CD4-positive, alpha-beta T cell (primary cell): ENCODE measurements at places on chromosomes 2 and 18. TPM values are rescaled to one million over a fixed set of nuclear protein-coding genes. Genes with fewer than 3 reads are reported as not detected.

GRCh38 chr2:9308186-9308955, 101.8 kb downstream of the ASAP2 start:
- no peak for DNase-seq

Gene TXNDC2
- total RNA-seq, result not detected

Gene PDE11A
- not detected for total RNA-seq

- no peak for DNase-seq
Measured at GRCh38 chr2:9824956-9825720, 18.1 kb upstream of the TAF1B start.

Gene D2HGDH
- total RNA-seq, result 27.6 TPM

Gene ZNF236
- 25.7 TPM for total RNA-seq

- no peak for DNase-seq
Measured at GRCh38 chr2:127146820-127147502, 40.0 kb upstream of the BIN1 start.

GRCh38 chr2:29259221-29259620, 144.0 kb downstream of the CLIP4 start:
- DNase-seq, result no peak

Gene TRIM54
- not detected for total RNA-seq

GRCh38 chr18:47492691-47493090, 241.2 kb upstream of the SKOR2 start:
- DNase-seq, result no peak

GRCh38 chr2:33168425-33168824, 221.7 kb downstream of the LTBP1 start:
- DNase-seq, result no peak

Gene TRIM43
- not detected for total RNA-seq

DNA sequence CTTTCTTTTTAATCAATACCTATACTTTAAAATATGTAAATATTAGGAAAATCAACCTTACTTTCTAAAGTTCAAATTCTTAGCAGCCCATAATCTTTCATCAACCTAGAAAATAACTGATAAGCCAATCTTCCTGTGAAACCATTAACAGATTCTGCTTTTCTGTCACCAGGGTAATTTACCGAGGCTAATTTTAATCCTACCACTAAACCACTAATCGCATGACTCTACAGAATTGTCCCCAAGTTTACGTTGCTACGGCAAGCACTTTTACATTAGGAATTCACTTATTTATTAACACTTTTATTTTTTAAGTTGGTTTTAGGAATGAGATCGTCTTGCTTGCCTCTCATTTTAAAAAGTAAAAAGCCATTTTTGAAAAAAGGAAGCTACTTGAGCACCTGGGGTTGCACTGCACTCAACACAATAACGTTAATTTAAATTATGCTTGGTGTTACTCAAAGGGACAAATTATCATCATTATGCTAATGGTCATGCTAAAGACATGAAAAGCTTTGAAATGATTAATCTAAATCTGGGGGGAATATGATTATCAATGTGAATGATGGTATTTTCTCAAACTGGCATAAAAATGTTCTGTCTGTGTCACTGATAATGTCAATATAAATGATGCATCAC, 10.2 kb downstream of the ZNF516 start:
- no peak for DNase-seq

DNA sequence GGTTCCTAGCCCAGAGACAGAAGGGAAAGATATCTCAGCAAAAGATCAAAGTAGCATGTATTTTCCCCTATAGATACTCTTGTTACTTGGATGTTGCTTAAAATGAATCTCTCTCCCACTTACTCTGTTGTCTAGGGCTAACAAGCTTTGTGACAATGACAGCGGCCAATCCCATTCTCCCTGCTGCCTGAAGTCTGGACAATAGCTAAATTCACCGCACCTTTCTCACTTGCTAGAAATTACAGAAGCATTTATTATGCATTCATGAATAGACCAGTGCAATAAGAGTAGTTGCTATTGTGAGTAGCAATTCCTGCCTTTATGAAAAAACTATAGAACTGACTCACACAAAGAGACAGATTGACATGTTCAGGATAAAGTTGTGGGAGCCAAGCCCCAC, 42.2 kb upstream of the ZC3H15 start:
- no peak for DNase-seq

- no peak for DNase-seq
Measured at GRCh38 chr2:23312996-23313606, 71.9 kb upstream of the KLHL29 start.

DNA sequence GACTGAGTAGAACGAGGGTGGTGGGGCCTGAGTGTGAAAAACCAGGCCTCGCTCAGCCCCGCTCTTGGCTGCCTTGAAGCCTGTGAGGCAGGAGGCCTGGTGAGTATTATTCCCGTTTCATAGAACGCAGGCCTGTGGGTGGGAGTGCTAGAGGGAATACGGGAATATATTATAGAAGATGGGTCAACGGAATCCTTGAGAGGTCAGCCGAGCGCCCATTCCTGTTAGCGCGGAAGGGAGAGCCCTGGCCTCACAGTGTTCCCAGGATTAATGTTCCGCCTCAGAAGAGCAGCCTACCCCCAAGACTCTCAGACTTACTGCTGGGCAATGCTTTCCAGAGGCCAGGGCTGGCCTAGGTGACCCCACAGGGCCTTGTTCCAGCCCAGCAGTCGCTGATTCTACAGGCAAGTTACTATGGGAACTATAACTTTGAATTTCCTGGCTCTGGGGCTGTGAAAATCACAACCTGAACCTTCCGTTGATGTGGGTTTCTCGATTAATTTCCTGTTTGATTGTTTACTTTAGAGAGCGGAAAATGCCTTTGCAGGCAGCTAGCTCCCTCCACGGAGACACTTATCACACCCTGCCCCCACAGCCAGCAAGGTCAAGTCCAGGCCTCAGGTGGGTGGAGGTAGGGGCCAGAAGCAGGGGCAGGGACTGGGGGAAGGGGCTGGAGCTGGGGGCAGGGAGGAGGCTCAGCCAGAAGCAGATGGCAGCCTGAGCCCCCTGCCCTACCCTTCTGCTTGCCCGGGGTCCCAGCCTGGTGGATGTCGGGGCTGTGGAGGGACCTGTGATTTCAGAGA, 108.3 kb downstream of the SMAD7 start:
- DNase-seq, result peak; percentile 37

GRCh38 chr2:204696124-204696523, 150.8 kb downstream of the PARD3B start:
- DNase-seq, result no peak

Gene AUP1
- total RNA-seq, result 162 TPM

GRCh38 chr2:120552800-120553481, 182.7 kb upstream of the GLI2 start:
- no peak for DNase-seq

GRCh38 chr2:68726608-68727367, 7.8 kb upstream of the ARHGAP25 start:
- peak; percentile 92 for DNase-seq

Gene CNGA3
- total RNA-seq, result not detected

Gene ALK
- not detected for total RNA-seq

- no peak for DNase-seq
Measured at GRCh38 chr2:38806015-38806732, 28.2 kb downstream of the GEMIN6 start.

- no peak for DNase-seq
Measured at GRCh38 chr18:72063001-72063400, 481.1 kb downstream of the CBLN2 start.

- DNase-seq, result no peak
Measured at GRCh38 chr2:229267080-229267479, 4.0 kb downstream of the PID1 start.

GRCh38 chr2:15348045-15348444, 213.1 kb downstream of the NBAS start:
- no peak for DNase-seq

Gene BAZ2B
- 18.5 TPM for total RNA-seq

DNA sequence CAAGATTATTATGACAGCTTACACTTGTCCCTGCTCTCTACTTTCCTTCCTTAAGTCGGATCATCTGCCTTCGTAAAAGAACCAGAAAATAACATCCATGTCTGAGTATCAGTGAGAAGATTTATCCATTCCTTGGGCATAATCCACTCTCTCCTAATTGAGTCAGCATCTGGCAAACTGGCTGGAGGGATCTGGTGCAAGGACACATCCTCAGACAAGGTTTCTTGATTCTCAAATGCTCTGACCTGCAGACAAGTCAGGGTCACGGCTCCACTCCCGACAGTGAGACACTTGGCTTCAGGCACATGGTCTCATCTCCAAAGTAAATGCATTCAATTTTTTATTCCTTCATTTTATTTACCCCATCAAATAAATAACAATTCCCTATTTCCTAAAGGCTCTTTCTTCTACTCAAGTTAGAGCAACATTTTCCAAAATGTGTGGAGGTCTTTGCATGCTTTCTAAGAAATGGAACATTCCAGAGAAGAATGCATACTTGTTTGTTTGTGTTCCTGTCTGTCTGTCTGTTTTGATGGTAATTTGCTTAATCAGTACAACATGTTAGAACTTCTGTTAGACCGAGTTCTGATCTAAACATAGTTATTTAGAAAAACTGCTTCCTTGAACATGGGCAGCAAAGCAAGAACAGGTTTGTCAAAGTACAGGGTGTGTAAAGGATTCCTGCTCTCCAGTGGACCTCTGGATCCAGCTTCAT, 246.9 kb downstream of the IRS1 start:
- DNase-seq, result no peak

GRCh38 chr2:54966837-54967236, 83.4 kb downstream of the RTN4 start:
- no peak for DNase-seq

DNA sequence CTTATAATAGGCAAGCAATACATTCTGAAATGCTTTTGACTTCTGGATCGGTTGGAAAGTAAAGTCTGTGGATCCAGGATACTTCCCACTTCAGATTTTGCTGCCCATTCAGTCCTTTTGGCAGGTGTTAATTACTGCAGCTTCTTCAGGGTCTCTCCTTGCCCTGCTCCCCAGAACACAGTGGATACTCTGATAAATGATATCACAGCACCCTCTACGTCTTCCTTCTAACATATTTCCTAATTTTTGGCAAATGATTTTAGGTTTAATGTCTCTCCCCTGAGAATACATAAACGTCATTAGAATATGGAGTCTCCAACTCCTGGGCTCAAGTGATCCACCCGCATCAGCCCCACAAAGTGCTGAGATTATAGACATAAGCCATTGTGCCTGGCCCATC, 249.8 kb downstream of the NYAP2 start:
- DNase-seq, result no peak

DNA sequence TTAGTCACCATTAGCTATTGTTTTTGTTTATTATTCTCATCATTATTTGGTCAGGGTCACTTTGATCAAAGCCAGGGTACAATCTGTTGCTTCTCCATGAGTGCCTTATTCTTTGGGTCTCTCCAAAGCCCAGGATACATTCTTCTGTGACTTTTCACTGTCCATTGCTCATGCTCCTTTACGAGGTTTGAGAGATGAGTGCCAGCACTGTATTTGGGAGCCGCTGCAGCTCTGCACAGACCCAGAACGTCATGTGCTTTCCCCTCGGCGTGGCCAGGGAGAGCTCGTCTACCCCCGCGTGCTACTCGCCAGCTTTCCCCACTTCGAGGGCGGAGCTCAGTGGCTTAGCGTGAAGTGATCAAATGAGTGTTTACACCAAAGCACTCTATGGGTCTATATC, 123.7 kb downstream of the COL6A3 start:
- DNase-seq, result no peak

DNA sequence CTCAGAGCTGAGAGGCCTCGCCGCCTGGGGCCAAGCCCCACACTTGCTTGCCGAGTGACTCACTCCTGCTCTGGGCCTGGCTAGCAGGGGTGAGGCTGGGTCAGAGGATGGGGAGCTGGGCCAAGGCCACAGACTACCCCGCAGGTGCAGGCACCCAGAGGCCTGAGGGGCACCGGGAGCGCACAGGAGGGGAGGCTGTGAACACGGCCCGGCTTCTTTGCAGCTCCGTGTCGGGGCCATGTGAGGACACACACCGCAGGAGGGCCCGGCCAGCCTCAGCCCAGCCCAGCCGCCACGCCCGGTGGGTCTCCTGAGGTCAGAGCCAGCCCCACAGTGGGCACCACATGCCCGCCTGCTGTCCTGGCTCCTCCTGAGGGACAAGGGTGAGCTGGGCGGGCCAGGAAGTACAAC, 8.4 kb downstream of the GPC1 start:
- DNase-seq, result no peak

DNA sequence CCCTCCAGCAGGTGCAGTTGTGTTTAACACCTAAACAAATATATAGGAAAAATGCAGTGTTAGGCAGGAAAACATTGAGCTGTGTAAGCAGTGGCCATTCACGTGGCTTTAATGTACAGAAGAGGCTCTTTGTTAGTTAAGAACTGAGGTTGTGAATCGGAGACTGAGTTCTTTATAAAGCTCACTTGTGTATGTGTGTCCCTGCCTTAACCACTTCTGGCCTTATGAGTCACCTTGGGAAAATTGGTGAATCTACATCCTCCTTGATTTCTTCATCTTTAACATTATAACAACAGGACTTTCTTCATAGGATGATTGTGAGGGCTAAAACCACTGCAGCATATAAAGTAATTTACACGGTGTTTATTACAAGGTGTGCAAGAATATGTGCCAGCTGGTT, 188.4 kb upstream of the TPO start:
- no peak for DNase-seq

Gene GYPC
- 148 TPM for total RNA-seq

GRCh38 chr2:79824086-79824786, 311.4 kb downstream of the CTNNA2 start:
- DNase-seq, result no peak

DNA sequence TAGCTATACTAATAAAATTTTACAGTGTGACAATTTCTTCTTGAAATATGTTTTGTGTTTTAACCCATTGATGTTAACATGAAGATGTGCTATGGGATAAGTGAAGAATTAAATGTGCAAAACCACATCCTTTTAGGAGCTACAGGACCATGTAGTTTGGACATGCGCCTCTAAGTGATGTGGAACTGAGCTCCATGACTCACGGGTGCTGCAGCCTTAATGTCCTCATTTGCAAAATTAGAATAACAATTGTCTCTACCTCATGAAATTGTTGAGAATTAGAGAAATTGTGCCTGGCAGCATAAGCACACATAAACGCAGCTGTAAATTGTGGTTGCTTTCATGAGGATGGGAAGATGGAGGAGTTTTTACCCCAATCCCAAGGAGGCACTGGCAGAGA, 31.6 kb upstream of the TPO start:
- DNase-seq, result no peak

Gene ANKRD30B
- not detected for total RNA-seq

DNA sequence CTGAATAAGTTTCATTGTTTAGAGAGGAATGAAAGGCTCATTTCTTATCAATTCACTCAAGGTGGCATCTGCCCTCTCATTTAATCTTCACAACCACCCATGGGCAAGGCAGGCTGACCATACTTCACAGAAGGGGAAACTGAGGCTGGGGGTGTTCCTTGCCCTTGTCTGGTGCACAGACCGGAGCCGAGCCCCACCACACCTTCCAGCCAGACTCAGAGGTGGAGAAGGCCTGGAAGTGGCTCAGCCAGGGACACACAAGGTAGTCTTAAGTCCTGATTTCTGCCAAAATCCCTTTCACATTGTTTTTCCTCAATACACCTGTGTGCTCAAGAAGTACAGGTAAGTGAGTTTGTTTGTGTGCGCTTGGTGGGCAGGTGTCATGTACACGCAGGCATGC, 111.9 kb upstream of the TEX51 start:
- no peak for DNase-seq

Gene SATB2
- total RNA-seq, result not detected
